ENCODE measurements at places on chromosomes 3 and 15.

DNA sequence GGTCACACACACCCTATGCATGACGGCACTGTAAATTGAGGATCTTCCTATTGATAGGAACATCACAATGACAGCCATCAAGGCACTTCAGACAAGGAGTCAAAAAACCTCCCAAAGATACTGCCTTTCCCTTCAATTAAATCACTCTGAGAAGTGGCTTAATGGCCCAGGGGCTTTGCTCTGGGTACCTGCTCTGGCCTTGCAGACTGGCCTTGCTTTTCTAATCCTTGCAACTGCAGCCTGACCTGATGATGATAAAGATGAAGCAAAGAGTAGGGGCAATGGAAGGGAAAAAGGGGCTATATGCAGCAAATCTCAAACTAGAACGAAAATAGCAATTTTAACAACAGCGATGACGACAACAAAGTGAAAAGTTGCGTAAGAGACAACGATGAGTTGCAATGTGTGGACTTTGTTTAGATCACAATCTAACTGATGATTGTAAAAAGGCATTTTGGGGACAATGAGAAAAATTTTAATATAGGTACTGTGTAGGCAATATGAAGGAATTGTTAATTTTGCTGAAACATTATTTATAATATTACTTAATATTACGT, 14.6 kb downstream of the ADAMTS9 start:
- no peak for DNase-seq

DNA sequence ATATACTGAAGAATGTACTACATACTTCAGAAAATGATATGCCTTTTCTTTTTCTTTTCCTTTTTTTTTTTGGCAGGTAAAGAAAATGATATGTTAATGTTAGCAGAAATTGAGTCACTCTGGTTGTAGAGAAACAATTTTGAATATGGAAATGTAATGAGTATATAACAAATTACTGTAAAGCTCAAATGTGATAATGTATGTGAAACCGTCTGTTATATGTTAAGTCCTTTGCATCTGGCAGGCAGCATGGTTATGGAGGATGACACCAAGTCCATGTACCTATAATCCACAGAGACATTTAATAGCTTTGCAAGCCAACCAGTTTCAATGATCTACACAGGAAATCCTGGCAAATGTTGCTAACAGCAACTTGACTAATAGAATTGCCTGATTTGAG, 58.4 kb downstream of the HACD2 start:
- DNase-seq, result no peak

- DNase-seq, result no peak
Observed at GRCh38 chr3:146164971-146165769, 4.2 kb upstream of the PLOD2 start.

GRCh38 chr15:69722924-69723323, 270.3 kb downstream of the RPLP1 start:
- no peak for DNase-seq

DNA sequence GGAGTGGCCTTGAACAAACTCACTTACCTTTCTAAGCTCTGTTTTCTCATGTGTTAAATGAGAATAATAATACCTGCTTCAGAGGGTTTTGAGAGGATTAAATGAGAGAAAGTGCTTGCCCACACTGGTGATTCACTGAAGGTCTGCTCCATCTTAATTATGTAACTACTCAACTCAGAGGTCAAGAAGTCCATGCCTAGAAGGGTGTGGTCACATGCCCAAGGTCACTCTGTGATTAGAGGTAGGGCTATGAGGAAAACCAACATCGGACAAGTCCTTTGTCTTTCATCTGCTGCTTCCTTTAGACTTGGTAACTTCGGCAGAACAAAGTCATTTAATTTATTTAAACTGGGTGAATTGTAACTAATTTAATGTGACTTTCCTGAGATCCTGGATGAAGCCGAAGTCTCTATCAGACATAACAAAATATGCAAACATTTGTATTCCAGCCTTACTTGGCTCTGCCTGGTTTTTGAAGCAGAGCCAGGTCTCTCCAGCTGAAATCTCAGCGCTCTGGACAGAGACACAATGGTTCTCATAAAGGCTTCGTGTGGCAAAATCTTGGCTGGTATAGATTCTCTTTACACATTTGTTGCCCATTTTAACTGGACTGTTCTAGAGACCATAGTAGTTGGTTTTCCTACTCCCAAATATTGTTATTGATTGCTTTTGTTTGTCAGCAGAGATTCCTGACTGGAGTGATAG, 3.0 kb downstream of the CHRNA7 start:
- DNase-seq, result no peak

DNA sequence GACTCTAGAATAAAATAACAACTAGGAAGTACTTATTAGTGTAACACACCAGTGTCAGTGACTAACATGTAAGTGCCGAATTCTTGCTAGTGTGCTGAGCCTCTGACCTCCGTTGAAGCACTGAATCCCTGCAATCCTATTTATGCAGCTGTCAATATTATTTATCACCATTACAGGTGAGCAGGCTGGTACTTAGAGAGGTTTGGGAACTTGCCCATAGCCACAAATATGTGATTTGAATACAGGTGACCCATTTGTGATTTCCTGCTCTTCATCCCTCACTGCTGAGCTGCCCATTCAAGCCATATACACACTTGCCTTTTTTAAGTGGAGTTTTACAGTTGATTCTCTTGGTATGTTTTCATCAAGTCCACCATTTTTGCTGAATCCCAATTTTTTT, 12.2 kb downstream of the EIF4E3 start:
- DNase-seq, result no peak

DNA sequence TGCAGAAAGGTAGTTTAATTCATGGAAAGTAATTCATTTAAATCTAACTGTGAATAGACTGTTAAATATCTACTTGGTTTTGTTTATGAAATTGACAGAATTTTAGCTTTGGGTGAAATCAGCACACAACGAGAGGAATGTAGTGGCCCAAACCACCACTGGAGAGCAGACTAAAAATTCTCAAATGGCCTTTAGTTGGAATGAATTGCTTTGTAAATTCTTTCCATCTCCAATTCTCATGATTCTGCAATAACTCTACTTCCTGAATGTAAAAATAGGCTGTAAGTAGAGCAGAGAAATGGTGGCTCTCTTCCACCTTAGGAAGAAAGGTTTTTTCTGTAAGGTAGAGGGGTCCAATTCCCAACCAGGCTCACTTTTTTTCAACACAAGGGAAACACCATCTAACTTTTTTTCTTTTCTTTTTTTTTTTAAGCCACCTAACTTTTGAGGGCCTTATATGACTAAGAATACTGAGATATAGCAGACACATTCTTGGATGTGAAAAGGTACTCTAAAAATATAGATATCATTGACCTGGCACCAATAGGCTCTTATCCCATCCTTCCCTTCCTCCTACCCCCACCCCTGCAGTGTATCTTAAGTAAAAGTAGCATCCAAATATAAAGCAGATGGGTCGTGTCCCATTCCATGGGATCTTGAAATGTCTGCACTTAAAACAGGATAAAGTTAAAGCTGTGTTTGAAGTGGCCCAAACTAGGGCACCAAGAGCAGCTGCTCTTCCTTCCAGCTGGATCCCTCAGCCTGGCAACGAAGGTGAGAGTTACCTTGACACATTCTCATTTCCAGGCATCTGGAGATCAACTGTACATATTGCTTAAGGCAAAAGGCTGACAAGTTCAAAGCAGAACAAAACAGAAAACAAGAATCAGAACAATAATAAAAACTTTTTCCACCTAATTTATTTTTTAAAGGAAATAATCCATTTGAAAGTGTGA, 194.1 kb downstream of the TPRG1 start:
- DNase-seq, result no peak

DNA sequence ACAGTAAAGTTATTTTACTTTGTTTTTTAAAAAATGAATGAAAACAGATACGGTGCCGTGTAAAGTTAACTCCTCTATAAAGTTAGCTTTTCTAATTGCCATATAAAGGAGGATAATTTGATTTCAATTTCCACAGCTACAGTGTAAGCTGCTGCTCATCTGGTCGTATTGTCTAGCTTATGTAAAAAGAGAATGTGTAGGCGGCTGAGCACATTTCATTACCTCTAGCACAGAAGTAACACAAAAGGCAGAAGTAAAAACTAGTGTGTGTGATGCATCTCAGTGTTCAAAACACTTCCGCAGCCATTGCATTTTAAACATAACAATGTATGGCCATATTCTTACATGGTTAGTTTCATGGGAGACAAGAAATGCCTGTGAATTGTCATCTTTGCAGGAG, 105.0 kb upstream of the P2RY1 start:
- no peak for DNase-seq

DNA sequence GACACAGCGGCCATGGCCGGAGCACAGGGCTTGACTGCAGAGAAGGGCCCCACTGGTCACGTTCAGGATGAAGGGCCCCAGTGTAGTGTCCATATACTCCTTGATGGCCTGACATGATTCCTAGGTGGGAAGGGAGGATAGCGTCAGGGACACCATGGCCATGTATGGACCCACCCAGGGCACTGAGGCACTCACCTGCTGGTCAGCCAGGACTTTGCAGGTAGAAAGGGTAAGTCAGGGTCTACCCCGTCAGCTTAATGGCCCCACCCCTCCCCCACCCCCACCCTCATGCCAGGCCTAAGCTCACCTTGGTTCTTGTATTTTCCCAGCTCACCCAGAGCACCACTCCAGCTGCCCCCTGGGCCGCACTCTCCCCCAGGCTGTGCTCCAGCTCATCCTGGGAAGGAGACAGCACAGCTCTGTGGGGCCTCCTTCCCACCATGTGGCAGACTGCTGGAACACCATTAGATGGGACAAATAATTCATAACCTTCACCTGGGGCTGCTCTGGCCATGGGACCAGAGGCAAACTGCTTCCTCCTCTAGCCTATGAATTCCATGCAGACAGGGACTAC, 1.6 kb upstream of the HYAL3 start:
- no peak for DNase-seq

GRCh38 chr3:66233033-66233432, 12.2 kb downstream of the SLC25A26 start:
- DNase-seq, result no peak

DNA sequence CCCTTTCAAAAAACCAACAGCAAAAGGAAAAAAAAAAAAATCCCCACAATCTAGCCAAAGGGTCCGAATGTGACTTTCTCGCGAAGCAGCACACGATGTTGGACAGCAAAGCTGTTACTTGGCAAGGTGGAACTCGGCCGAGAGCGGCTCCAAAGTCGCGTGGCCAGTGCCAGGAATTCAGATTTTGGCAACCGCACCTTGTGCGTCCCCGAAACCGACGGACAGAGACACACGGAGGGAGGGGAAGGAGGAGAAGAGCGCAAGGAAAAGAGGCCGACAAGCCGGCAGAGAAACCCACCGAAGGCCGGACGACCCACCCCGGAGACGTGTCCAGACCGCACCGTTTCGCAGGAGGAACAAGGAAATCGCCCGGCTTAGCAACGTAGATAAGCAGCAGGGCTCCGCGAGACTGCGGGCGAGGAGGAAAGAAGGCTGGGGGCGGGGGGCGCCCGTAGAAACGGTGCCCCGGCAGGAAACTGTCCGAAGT, 517.3 kb downstream of the MECOM start:
- no peak for DNase-seq

GRCh38 chr3:16404349-16404895, 109.1 kb downstream of the RFTN1 start:
- DNase-seq, result no peak

GRCh38 chr3:96294143-96294542, 520.3 kb upstream of the EPHA6 start:
- DNase-seq, result no peak

GRCh38 chr3:195768414-195768813, 43.3 kb downstream of the MUC4 start:
- no peak for DNase-seq

GRCh38 chr3:166498446-166498845, 661.2 kb upstream of the BCHE start:
- DNase-seq, result no peak

DNA sequence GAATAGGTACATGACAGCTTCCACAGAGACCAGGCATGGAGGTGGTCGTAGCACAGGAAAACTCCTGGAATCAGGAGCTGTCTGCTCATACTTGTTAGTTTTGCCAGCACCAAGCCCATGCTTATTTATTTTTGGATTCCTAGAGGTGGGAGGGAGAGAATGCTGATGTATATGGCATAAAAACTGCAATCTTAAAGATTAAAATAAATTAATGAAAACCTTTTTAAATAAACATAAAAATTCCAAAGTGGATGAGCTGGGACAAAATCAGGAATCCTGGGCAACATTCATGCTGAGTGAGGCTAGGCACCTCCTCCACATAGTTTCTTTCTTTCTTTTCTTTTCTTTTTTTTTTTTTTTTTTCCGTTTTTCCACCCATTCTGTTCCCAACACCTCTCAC, 14.3 kb upstream of the BCL6 start:
- no peak for DNase-seq

DNA sequence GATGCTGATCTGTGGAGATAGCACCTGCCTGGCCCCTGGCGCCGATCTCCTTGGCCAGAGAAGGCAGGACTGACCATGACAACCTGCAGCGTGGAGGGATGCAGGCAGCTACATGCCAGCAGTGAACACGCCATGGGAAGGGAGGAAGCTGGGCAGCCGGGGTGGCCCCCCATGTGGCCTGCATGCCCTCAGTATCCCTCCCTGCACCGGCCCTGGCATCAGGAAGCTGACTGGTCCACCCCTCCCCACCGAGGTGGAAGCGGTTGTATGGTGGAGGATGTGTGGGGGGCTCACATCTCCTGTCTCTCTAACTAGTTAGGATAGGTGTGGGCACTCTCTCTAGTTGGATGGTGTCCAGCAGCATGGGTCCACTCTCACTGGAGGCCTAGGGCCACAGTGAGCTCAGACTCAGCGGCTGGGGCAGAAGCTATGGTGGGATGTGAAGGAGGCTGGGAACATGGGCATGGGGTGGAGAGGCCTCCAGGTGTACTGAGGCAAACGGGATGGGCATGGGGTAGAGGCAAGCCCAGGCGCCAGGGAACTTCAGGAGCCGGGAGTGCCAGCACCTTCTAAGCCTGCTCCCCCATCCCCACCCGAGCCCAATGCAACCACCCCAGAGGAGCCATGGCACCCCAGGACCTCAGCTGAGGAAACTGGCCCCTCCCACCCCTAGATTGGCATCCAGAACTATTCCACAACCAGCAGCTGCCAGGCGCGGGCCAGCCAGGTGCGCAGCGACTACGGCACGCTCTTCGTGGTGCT, 1.8 kb upstream of the ABTB1 start:
- no peak for DNase-seq

DNA sequence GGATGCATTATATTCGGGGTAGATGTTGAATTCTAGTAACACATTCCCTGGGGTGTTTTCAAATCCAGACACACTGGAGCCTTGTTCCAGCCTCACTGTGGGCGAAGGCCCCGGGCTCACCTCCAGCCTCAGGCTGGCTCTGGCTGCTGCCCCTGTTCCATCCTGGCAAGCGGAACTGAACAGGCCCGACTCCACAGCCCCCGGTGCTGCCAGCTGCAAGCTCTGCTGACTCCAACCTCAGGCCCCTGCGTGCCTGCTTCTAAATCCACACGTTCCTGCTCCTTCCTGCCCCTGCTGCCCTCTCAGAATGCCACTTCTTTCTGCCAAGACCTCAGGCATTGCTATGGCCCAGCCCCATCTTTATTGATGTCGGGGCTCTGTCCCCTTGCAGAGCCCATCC, 90.6 kb downstream of the LIPC start:
- no peak for DNase-seq

- no peak for DNase-seq
Observed at GRCh38 chr3:46892285-46893145, 15.0 kb downstream of the PTH1R start.

All from retinal pigment epithelial cell (primary cell).